Activated CD4-positive, alpha-beta T cell treated with anti-CD3 and anti-CD28 coated beads, Interleukin-2, amount 10 ng/mL, durations not matched to agents 24 days and 14 days (primary cell): ENCODE measurements at places on chromosomes 1 and 21. TPM values are rescaled to one million over a fixed set of nuclear protein-coding genes. Genes with fewer than 3 reads are reported as not detected.
A peak's percentile ranks its signal among the peaks of the same experiment; 100 is the strongest.

DNA sequence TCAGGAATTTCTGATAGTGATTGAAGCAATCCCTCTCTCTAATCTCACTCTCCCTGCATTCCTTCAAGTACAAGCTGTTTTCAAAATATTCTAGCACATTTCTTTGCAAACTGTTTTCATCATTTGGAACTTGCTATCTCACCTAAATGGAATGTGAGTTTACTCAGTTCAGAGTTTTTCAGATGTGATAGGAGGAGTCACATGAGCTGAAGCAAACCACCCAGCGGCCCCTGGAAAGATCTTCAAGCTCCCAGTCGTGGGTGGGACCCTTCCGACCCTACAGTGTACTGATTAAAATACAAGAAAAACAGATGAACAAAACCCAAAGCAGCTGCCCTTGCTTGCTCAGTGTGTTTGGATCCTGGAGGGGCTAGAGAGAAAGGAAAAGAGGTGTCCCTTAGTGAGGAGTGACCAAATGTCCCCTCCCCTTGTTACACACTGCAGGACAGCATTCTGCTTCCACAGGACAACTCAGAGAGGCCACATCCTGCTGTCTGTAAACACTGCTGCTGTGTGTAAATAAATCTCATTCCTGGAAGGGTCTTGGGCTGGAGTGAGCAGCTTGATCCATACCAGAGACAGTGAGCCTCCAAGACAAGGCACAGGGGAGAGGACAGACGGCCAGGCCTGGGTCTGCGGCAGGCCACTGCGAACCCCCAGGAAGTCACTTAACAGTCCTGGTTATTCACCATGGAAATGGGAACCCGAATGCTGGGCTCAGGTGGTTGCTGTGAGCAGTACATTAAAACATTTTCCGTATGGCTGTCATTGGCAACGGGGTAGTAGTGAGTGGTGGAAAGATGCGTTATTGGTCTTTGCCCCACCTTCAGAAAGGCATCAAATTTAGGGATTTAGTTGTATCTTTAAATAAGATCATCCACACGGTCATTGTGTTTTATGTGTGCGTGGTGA, 229.2 kb downstream of the RHOU start:
- peaks cover 4% of the 10 kb centered on the region for H3K27me3 ChIP-seq
- H3K4me1 ChIP-seq = no peaks in the 10 kb centered on the region
- H3K36me3 ChIP-seq = no peaks in the 10 kb centered on the region
- no peak overlapping the region for H3K27ac ChIP-seq
- no peak for DNase-seq

- H3K36me3 ChIP-seq = no peaks in the 10 kb centered on the region
- H3K4me1 ChIP-seq = no peaks in the 10 kb centered on the region
- no peak overlapping the region for H3K4me3 ChIP-seq
- peaks cover 5% of the 10 kb centered on the region for H3K27me3 ChIP-seq
- DNase-seq = no peak
These were observed 106.1 kb downstream of the RIPK4 start for GRCh38 chr21:41660748-41661147.

BATF3 gene
- total RNA-seq = 100.0 and 100 TPM in 2 replicates

DNA sequence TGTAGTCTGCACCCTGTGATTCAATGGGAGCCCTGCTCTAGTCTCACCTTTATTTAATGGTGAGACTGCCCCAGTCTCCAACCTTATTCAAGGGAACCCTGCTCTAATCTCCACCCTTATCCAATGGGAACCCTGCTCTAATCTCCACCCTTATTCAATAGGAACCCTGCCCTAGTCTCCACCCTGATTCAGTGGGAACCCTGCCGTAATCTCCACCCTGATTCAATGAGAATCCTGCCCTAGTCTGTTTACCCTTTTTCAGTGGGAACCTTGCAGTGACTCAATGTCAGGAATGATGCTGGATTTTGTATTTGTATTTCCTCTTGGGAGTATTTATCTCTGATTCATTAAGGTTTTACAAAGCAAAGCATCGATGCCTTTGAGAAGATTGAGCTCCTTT, 39.5 kb downstream of the TRPM2 start:
- no peak overlapping the region for H3K27ac ChIP-seq
- H3K27me3 ChIP-seq = no peaks in the 10 kb centered on the region
- no peak overlapping the region for H3K4me3 ChIP-seq
- no peak for DNase-seq
- peaks cover 2% of the 10 kb centered on the region for H3K4me1 ChIP-seq

- DNase-seq = no peak
- no peaks in the 10 kb centered on the region for H3K27me3 ChIP-seq
- H3K27ac ChIP-seq = no peak overlapping the region
- H3K36me3 ChIP-seq = no peaks in the 10 kb centered on the region
- no peak overlapping the region for H3K4me3 ChIP-seq
These were observed 322.0 kb downstream of the CAMTA1 start for GRCh38 chr1:7107109-7107830.

- H3K36me3 ChIP-seq = no peaks in the 10 kb centered on the region
- no peak overlapping the region for H3K27ac ChIP-seq
- peak overlapping the region; percentile 47 for H3K4me3 ChIP-seq
These were observed 570 bp downstream of the KCND3 start for GRCh38 chr1:111988743-111989453.

GRCh38 chr1:154557939-154558719, at the start of gene UBE2Q1:
UBE2Q1 (minus strand) TSS chr1:154558662; CDS start chr1:154558553, 109 bp downstream.
- peak within 1 kb of the TSS; percentile 98 for H3K27ac ChIP-seq
- H3K36me3 ChIP-seq = peaks cover 42% of the 10 kb centered on the region
- peak; percentile 82 for DNase-seq
- H3K4me3 ChIP-seq = peak within 1 kb of the TSS; percentile 98

DNA sequence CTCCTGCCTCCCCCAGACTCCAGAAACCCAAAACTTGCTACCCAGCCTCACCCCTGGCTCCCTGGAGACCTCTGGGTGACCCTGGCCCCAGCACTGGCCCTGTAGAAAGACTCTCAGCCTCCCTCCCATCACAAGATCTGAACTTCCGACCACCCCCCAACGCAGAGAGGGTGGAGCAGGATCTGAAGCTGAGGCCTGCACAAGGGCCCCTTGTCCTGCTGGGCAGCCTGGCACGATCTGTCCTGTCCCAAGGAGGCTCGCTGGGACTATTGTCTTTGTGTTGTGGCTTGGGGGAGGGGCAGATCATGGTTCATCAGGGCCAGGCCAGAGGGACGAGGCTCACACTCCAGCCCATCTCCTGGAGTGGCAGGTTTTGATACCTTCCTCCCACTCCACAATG, 20.0 kb downstream of the PHLDA3 start:
- H3K4me1 ChIP-seq = peaks cover 34% of the 10 kb centered on the region
- no peak overlapping the region for H3K27ac ChIP-seq
- peaks cover 16% of the 10 kb centered on the region for H3K27me3 ChIP-seq
- DNase-seq = no peak
- H3K36me3 ChIP-seq = no peaks in the 10 kb centered on the region
- H3K4me3 ChIP-seq = no peak overlapping the region

- no peaks in the 10 kb centered on the region for H3K36me3 ChIP-seq
- H3K4me1 ChIP-seq = peaks cover 7% of the 10 kb centered on the region
- peak overlapping the region; percentile 37 for H3K27ac ChIP-seq
- H3K4me3 ChIP-seq = peak overlapping the region; percentile 81
- H3K27me3 ChIP-seq = no peaks in the 10 kb centered on the region
- DNase-seq = peak; percentile 67
These were observed 75.8 kb downstream of the ARHGEF16 start for GRCh38 chr1:3530086-3530925.

- no peak overlapping the region for H3K27ac ChIP-seq
- H3K36me3 ChIP-seq = no peaks in the 10 kb centered on the region
- H3K4me1 ChIP-seq = no peaks in the 10 kb centered on the region
- DNase-seq = no peak
These were observed 607.9 kb upstream of the TMPRSS15 start for GRCh38 chr21:19011451-19011850.

- H3K4me1 ChIP-seq = peaks cover 75% of the 10 kb centered on the region
- peak overlapping the region; percentile 84 for H3K4me3 ChIP-seq
- H3K36me3 ChIP-seq = peaks cover 48% of the 10 kb centered on the region
- peak overlapping the region; percentile 93 for H3K27ac ChIP-seq
- H3K27me3 ChIP-seq = no peaks in the 10 kb centered on the region
- peak; percentile 83 for DNase-seq
These were observed 40.1 kb downstream of the PTPRC start for GRCh38 chr1:198678901-198679329.

DNA sequence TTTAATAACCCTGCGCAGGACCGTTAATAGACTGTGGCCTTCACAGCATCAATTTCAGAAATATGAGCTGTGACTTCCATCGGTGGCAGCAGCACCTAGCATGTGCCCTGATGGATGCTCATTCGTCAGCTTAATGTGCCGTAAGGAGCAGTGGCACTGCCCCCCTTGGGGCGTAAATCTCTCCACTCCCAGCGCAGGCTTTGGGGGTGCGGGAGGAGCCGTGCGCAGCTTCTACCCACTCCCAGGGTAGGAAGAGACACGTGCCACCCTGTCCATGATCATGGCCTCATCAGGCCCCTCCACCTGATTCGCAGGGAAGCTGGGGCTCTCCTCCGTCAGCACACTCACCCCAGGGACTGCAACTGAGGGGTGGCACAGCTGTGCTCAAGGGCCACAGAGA, 149.5 kb downstream of the NPHP4 start:
- DNase-seq = no peak
- no peaks in the 10 kb centered on the region for H3K36me3 ChIP-seq
- H3K27me3 ChIP-seq = no peaks in the 10 kb centered on the region

DNA sequence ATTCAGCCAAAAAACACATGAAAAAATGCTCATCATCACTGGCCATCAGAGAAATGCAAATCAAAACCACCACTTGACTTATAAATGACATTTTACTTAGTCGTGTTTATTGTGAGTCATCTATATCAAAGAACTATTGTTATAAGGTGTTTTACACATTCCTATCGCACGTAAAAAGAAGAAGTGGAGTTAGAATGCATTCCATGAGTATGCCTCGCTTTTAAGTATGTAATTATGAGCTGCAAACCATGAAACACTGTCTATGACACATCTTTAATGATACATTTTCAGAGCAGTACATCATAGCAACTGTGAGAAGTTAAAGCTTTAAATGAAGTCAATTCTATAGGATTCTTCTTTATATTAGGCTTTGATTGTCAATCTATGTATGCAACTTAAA, 614.3 kb upstream of the ADAMTS5 start:
- no peaks in the 10 kb centered on the region for H3K36me3 ChIP-seq
- DNase-seq = no peak
- H3K4me3 ChIP-seq = no peak overlapping the region
- H3K27me3 ChIP-seq = no peaks in the 10 kb centered on the region
- no peaks in the 10 kb centered on the region for H3K4me1 ChIP-seq

- H3K36me3 ChIP-seq = no peaks in the 10 kb centered on the region
- H3K27me3 ChIP-seq = peaks cover 56% of the 10 kb centered on the region
- no peak for DNase-seq
- H3K4me1 ChIP-seq = no peaks in the 10 kb centered on the region
These were observed 35.9 kb downstream of the KCNA2 start for GRCh38 chr1:110570307-110570706.

DNA sequence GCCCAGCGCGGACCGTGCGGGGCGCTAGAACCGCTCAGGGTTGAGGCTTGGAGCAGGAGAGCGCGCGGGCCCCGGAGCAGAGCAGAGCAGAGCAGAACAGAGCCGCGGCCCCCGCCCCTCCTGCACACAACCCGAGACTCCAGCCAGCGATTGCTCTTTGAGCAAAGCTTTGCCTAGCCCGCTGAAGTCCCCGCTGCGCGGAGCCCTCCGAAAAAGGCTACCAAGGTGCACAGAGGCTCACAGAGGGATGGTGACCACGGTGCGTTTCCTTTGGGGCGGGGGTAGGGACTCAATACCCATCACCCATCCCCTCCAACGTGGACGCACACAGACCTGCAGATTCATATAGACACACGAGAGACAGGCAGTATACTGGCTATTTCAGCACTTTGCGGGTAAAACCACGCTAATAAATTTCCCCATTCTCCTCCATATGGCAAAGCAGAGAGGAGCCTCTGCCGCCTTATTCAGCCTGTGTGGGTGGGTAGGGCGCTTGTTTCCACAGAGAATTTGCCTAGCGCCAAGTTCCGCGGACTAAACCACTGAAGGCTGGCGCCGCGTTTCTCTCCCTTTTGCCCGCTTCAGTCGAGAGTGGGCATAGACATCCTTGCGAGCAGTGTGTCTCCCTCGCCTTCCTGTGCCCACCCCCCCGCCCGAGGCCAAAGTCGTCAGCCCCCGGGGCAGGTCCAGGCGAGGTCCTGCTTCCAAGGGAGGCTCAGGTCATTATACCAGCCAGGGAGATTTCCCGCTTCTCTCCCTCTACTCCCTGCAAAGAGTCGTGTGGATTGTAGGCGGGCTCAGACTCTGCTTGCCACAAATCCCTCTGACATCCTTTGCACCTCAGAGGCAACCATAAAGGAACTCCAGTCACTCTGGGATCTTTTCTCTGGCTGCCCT, 8.5 kb downstream of the HLX start:
- H3K4me3 ChIP-seq = no peak overlapping the region
- H3K27ac ChIP-seq = no peak overlapping the region
- peaks cover 4% of the 10 kb centered on the region for H3K36me3 ChIP-seq

- peaks cover 2% of the 10 kb centered on the region for H3K4me1 ChIP-seq
- H3K4me3 ChIP-seq = no peak overlapping the region
- no peaks in the 10 kb centered on the region for H3K27me3 ChIP-seq
- no peak overlapping the region for H3K27ac ChIP-seq
These were observed 33.5 kb downstream of the HTR6 start for GRCh38 chr1:19698181-19698580.

VCAM1 gene
- total RNA-seq = not detected in 2 replicates

- no peak for DNase-seq
- H3K27ac ChIP-seq = no peak overlapping the region
- no peak overlapping the region for H3K4me3 ChIP-seq
- H3K27me3 ChIP-seq = peaks cover 4% of the 10 kb centered on the region
These were observed 250.0 kb upstream of the NFIA start for GRCh38 chr1:60832367-60832766.

DNA sequence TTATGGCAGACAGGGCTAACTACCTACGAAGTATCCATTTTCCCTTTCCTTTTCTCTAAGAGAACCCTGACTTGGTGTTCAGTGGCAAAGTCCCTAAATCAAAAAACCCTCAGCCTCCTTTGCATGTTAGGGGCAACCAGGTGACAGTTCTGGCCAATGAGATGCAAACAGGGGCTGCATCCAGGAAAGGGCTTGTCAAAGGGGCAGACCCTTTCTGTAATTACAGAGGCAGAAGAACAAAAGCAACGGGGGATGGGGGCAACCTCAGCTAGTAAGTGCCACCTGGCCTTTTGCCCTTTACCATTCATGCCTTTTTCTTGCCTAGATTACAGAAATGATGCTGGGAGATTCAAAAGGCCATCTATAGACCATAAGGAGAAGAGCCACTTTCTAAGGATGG, 34.4 kb downstream of the GLUL start:
- no peak for DNase-seq
- no peaks in the 10 kb centered on the region for H3K36me3 ChIP-seq
- H3K27me3 ChIP-seq = peaks cover 15% of the 10 kb centered on the region
- no peak overlapping the region for H3K27ac ChIP-seq
- no peak overlapping the region for H3K4me3 ChIP-seq
